ENCODE measurements at places on chromosomes 2 and 18.

DNA sequence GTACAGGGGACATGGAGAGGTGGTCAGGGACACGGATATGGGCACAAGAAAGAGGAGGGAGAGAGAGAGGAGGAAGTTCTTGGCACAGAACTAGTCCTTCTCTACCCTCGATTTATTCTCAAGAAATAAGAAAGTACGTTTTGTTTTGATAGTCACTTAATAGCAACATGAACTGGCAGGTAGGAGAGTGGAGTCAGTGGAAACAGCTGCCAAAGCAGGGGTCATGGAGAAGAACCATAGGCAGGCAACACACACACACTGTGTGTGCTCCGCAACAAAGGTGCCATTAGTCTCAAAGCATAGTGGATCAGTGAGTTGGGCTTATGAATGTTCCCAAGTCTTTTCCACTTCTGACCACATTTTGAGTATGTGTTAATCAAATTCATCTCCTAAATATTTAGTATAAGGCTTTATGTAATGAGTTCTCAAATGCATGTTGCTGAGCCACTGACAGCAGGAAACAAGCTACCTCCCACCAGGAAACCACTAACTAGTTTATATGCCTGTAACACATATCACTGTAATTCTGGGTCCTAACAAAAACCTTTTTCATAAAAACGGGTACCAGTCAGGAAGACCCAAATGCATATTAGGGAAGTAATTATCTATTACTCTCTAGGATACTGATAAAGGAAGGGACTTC is 41.1 kb downstream of the IWS1 start:
- DNase-seq: no peak

- no peak for DNase-seq
These were observed 120.3 kb downstream of the FAM161A start for GRCh38 chr2:61733563-61733962.

- DNase-seq: no peak
These were observed 23.9 kb downstream of the SP5 start for GRCh38 chr2:170739048-170739447.

GRCh38 chr2:178700922-178701342 is 106.3 kb downstream of the TTN start:
- DNase-seq: no peak

DNA sequence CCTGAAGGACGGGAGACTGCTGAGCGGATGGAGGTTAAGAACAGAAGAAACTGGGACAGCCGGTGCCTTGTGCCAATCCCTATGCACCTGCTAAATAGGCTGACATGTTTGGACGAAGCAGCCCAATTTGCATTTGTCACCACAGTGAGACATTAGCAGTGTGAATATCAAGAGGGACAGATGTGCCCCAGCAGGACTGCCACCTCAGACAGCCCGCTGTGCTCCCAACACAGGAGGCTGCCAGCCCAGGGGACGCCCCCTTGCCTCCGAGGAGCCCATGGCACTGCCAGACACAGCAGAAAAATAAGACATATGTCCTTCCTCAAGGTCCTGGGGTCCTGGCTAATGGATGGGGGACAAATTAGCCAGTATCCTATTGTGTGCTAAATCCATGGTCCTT is 306.7 kb upstream of the POU3F3 start:
- DNase-seq: no peak

DNA sequence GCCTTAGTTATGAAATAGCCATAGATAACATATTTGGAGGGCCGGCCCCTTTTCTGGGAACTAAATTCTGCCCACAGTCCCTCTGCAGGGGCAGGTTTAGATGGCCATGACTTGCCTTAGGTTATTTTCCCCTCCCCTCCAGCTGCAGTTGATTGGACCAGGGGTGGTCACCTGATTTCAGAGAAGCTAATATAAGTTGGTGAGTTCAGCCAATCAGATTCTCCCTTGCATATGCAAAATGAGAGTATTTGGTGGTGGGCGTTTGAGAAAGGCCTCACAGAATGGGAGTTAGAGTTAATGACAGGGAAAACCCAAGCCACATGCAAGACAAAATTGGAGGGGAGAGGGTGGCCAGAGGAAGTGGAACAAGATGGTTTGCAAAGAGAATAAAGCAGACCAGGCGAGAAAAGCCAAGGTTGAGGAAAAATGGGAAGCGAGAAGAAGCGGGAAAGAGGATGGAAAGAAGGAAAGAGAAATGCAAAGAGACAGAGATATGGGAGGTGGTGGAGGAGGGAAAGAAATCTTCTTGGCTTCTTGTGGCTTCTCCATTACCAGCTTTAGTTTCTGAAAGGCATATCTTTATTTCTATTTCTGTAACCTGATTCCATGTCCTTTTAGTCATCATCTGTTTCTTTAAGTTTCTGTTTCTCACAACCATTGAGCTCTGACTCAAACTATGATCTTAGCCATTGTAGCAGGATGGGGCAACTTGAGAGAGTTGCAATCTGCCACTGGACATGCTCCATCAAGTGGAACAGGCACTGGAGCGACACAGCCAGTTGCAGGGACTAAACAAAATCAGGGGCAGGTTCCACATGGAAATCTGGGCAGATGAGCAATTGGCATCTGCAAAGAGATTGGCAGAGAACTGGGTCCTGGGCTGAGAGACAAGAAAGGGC is 108.1 kb upstream of the SIX3 start:
- DNase-seq: no peak

DNA sequence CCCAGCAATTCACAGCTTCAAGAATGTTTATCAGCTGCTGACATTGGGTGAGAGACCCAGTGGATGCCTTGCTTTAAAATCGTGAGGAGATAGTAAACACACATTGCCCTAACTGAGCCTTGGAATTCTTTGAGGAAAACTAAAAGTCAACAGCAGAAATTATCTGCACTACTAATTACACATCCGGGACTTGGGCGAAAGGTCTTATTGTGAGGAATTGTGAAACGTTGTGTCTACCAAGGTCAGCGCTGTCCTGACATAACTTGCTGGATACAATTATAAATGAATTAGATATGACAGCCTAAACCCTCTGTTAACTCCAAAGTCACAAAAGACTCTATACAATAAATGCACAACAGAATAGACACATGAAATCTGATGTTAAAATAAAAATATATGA is 121.4 kb downstream of the ST6GAL2 start:
- DNase-seq: no peak

DNA sequence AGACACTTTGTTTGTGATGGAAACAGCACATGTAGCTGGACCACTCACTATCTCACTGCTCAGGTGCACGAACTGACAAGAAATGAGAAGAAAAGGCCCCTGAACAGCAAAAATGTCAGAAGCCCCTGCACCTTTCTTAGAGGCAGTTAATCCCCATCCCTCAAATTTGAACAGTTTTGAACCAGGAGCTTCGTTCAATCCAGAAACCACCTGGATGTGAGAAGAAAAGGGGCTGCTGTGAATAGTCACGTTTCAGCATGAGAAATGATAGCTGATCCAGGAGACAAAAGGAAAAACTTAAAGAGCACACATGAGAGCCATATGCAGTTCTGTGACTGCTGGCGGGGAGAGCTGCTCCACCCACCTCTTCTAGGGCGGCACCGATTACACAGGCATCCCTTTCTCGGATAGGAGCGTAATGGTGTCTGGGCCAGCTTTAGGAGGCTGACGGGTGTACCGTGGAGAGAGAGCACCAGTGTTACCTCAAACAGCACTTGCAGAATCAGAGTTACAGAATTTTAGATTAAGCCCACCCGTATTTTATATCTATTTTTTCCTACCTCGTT is 117.0 kb upstream of the EML6 start:
- DNase-seq: no peak

GRCh38 chr2:60341151-60341550 is 212.3 kb downstream of the BCL11A start:
- DNase-seq: no peak

DNA sequence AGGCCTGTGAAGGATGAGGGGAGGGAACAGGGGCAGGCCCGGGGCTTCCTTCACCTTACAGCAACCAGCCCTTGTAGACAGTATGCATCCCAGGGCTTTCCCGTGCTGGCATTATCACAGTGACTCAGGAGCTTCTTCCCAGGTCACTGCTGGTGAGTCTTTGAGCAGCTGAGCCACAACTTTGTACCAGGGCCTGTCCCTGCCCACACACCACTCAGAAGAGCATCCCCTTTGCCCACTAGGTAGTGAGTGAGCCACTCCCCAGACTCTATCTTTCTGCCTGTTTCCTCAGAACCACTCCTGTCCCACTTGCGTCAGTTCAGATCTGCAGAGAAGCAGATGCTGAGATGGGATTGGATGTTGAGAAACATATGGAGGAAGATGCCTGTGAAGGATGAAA is 69.6 kb upstream of the ALPP start:
- no peak for DNase-seq

- DNase-seq: no peak
These were observed 57.8 kb downstream of the ZBTB7C start for GRCh38 chr18:48351216-48352050.

GRCh38 chr2:20579866-20580265 is 71.0 kb downstream of the HS1BP3 start:
- DNase-seq: no peak

DNA sequence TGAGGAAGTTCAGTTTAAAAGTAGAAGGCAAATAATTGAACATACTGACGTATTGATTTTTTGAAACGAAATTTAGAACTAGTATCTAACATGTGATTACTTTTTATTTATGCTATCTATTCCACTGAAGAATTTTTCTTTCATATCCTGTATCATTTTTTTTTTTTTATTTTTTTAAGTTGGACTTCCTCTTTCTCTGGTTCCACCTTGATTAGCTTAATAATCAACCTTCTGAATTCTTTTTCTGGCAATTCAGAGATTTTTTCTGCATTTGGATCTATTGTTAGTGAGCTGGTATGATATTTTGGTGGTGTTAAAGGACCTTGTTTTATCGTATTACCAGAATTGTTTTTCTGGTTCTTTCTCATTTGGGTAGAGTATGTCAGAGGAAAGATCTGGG is 411.2 kb downstream of the SOX11 start:
- no peak for DNase-seq

GRCh38 chr2:43293744-43294695 is 67.6 kb upstream of the ZFP36L2 start:
- no peak for DNase-seq

- no peak for DNase-seq
These were observed 474.5 kb upstream of the DDX18 start for GRCh38 chr2:117339980-117340379.

- no peak for DNase-seq
These were observed 336.5 kb upstream of the MMADHC start for GRCh38 chr2:149924028-149924427.

All from activated CD8-positive, alpha-beta memory T cell treated with anti-CD3 and anti-CD28 coated beads for 1 hour (primary cell).